ENCODE measurements at places on chromosomes 6 and 20.

DNA sequence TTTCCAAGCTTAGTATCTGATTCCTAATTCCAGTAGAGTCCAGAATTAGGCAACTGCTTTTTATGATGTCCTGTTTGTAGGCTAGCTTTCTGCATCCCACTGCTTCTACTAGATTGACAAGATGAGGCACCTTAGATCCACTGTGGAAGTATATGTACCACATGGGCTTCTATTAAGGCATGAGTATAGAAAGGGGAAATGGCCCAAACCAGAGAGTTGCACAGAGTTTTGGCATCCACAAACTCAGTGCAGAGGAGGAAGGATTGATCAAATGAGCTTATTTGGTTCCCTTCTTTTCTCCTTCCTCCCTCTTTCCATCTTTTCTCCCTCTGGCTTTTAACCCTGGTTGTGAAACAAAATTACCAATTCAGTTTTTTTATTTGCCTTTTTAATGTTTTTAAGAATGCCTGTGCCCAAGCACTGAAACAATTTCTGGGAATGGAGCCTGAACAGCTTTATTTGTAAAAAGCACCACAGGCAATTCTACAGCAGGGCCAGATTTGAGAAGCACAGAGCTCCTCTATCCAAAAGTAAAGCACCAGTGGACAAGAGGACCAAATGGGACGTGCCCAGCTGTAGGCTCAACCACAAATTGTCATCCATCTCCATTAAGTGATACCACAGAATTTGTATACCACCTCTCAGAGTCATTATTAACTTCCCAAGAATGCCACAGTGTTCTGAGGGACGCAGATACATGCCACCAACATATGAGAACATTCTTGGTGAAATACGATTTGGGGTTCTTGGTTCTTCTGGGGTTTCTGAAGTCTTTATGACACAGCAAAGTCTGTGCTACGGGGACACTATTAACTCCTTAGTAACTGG, 969.1 kb downstream of the KIF16B start:
- no peak for DNase-seq

DNA sequence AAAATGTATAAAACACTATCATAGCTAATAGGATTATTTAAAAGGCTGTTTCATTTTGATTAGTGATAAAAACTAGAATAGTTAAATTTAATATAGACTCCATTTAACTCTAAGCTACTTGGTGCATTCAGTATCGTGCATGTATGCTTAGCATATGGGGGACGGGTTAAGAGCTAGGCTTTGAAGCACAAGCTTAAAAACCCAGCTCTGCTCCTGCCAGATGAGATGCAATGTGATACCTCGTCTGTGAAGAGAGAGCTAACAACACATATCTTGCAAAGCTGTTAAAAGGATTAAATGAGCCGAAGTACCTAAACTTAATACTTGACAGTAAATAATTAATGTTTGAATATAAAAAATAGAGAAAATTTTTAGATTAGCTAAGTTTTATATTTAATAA, 42.2 kb downstream of the DTNBP1 start:
- no peak for DNase-seq

- DNase-seq = peak; percentile 73
Observed at GRCh38 chr6:125986301-125987025, at the start of gene TRMT11. TRMT11 (plus strand) TSS chr6:125986540; CDS start chr6:125986551, 11 bp downstream.

- DNase-seq = no peak
Observed at GRCh38 chr6:139699335-139699734, 324.9 kb upstream of the CITED2 start.

DNA sequence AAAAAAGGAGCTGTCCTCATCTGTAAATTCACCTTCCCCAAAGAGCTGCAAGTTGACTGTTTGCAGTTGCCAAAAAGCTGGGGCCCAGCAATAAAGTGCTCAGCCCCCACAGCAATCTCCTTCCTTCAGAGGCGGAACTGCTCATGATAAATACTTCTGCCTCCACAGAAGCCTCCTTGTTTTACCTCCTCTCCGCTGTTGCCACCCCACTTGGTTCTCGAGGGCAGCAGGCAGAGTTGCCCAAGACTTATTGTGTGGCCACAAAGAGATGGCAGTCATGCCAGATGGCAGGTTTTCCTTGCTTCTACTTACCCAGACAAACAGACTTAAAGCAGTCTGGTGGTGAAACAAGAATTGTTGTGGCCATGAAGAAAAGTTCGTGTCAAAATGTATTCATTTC, 66.3 kb downstream of the SLX4IP start:
- no peak for DNase-seq

DNA sequence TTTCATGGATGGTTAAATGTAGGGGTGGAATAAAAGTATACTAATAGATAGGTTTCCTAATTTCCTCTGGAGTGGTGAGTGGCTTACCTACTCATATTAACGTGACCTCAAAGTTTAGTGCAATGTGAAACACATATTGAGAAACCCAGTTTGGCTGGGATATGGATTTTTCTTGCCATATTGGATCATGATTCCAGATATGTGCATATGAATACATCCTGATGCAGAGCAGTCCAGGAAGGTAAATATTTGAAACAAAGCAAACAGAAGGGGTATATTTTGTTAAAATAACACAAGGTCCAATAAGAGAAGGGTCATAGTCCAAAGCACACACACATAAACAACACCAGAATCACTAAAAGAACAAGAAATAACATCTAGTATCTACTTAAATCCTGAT, 608.1 kb downstream of the PKHD1 start:
- no peak for DNase-seq

GRCh38 chr6:81648502-81648901, 104.0 kb downstream of the TENT5A start:
- DNase-seq = no peak

DNA sequence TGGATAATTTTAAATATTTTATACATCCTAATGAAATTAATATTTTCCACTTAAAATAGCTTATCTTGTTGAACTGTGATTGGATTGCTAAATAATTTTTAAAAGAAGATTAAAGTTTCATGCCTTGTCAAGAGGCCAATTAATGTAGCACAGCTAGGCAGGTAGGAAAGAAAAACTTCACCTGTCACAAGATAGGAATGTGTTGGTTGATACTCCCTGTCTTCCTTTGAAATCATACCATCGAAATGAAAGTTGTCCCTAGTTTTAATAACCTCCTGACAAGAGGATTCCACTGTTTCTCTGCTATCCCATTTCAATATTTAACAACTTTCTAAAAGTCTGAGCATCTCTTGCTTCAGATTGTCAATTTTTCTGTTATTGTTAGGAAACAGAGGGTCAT, 80.8 kb downstream of the BMP6 start:
- no peak for DNase-seq

- DNase-seq = no peak
Observed at GRCh38 chr6:161829291-161829729, 555.4 kb upstream of the AGPAT4 start.

GRCh38 chr6:160661216-160661615, 2.9 kb downstream of the LPA start:
- DNase-seq = no peak

DNA sequence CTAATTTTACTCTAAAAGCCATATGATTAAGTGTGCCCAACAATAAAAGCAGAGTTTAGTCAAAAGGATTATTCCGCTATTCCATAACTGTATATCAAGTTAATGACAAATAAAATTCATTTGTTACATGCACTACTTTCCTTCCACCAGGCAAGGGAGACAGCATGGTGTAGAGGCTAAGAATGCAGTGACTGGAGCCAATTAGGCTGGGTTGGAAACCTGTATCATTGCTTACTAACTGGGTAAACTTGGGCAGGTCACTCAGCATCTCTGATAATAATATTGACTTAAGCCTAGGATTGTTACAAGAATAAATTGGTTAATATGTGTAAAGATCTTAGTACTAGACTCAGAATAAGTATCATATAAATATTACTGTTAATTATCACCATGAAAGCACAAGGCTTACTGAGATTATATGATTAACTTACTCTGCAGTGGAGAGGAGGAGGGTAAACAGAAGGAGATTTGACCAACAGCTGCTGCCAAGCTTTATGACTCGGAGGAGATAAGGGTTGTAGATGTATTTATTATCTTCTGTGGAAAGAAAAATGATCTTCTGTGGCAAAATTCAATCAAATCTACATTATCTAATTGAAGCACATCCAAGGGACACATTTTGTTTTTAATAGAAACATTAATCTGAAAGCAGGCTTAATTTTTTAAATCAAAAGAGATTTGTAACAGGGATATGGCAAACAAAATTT, 1459.9 kb downstream of the GRIK2 start:
- DNase-seq = no peak

DNA sequence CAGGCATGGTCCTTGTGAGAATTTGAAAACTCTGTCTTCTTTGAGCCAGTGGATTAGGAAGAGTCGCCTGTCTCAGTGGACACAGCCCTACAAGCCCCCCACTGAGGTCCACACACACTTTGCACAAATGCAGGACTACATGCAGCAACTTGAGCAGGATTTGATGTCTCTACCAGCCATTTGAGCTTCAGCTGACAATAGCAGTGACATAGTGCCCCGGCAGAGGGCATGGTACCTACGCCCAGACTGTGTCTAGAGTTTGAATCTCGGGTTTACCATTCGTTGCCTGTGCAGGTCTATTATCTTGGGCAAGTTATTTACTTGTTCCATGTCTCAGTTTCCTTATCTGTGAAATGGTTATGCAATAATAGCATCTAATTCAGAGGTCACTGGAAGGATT, 580.1 kb downstream of the TFAP2B start:
- DNase-seq = no peak

DNA sequence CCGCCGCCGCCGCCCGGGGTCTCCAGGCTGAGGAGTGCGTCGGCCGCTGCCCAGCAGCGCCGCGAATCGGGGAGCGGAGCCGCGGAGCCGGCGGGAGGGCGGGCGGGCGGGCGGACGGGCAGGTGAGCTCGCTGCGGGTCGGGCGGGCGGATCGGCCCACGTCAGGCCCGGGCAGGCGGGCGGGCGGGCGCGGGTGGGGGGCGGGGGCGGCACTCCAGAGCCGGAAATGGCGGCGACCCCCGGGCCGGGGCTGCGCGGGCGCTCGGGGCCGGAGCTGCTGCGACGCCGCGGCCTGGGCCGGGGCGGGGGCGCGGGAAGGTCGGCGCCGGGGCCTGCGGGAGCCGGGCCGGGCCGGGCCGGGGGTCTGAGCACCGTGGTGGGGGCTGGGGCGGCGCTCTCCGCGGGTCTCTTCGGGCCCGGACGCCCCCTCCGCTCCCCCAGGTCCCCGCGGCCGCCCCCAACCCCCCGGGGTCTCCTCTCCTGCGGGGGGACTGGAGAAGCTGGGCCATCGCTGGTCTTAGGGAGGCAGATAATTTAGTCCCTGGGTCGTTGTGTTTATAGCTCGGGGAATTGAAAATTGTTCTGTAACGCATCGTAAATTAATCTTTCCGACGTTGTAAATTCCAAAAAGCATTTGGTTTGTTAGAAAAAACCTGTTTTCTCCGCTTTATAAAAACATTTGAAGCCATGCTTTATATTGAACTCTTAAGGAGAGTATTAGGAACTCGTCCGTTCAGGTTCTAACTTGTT, 451 bp downstream of the DNAJC5 start:
- peak; percentile 7 for DNase-seq

DNA sequence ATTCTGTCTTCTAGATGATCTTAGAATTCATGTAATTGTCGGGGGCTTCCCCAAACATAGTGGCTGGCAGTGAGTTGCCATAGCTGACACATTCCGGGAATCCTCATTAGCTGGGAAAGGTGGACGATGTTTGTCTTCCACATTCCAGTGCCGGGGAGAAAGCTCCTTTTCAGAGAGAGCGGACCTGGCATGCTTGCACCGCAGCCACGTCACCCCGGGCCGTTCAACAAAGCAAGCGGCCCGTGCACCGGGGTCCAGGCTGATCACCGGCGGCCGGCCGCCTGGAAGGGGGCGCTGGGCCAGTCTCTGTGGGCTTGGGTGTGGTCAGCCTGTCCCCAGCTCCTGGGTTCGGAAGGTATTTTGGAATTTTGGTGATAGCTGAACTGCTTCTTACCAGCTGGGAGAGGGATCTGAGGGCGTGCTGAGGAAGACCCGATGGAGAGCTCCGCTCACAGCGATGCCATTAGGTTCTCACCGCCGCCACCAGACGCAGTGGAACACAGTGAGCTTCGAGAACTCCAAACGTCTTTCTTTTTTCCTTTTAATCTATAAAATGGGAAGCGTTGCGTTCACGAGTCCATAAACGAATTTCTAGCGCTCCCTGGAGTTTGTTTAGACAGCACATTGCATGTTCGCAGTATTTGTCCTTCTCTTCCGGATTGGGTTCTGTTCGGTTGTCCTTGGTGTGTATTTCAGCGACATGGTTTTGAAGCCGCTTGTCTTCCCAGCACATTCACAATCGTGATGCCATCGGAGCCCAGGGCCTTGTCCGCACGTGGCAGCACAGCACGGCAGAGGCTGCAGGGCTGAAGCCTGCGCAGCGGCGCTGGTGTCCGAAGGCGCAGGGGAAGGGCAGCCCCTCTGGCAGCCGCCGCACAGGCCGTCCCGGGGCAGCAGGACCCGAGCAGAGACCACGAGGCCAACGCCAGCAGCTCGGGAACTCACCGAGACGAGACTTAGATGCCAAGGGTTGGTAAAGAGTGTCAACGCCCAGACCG, 557.6 kb downstream of the QKI start:
- DNase-seq = no peak

DNA sequence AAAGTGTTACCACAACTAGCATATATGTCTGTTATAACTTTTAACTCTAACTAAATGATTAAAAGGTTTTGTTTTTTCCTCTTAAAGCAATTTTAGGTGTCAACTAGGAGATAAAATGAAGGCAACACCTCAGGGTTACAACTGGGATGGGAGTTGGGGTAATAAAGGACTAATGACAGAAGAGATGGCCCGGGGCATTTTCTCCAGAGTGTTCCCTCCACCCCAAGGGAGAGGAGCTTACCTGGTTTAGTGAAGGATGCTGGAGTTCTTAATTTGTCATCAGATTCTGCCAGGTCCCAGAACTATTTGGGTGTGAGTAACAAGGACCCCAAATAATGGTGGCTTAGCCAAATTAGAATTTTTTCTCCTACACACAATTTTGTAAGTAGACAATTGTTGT, 260.3 kb downstream of the CD109 start:
- DNase-seq = no peak

DNA sequence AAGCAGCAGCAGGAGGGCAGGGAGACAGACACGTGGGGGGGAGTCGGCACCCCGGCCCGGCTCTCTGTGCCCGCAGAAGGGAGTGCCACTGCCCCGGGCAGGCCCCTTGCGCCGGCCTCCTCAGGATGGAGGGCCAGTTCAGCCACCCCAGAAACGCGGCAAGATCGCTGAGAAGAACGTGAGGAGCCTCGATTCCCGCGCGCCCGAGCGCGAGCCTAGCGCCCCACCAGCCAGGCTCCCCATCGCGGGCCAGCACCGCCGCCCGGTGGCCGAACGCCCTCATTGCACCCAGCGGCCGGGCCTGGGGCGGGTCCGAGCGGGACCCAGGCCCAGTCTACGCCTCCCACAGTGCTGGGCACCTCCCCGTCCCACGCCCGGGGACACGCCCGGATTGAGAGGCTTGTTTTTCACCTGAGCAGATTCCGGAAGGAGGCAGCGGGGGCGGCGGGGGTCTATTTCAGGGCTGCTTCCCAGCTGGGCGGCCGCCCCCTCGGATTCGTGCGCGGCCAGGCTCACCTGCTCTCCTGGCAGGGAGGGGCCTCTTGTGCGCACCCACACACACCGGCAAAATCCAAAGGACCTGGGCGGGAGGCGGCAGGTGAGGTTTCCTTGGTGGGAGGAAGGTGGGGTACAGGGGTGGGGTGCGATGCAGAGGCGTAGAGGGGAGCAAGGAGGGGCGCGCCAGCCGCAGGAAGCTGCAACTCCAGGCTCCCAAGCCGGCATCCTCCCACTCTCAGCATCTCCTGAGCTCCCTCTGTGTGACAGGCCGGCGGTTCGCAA, 9.0 kb upstream of the GRM4 start:
- DNase-seq = peak; percentile 52

Data from activated T-helper 1 cell treated with Interleukin-2 at 50 U/mL for 16 hours (primary cell).